ENCODE measurements at places on chromosomes 7 and 10.

GRCh38 chr7:75599244-75599781 is 107.2 kb downstream of the SPDYE5 start:
- peak; percentile 41 for DNase-seq

- no peak for DNase-seq
Observed at GRCh38 chr10:94308866-94309265, 53.9 kb downstream of the NOC3L start.

DNA sequence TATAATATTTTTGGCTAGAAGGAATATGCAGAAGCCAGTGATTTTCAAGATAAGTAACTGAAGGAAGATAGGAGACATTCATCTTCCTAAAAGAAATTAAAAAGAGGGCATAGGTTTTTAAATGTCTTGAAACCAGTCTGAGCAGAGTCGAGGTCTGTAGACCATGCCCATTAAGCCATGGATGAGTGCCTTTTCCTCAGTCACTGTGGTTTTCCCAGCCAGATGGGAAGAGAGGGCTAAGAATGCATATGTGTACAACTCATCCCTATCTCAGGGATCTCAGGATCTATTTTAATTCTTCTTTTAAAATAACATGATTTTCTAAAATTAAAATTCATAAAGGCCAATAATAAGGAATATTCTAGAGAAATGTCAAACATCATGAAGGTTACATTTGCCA is 112.8 kb downstream of the PPP1R3A start:
- no peak for DNase-seq

- no peak for DNase-seq
Observed at GRCh38 chr7:70523249-70523988, 608.5 kb upstream of the GALNT17 start.

GRCh38 chr7:33601884-33602283 is 303.5 kb upstream of the BMPER start:
- no peak for DNase-seq

DNA sequence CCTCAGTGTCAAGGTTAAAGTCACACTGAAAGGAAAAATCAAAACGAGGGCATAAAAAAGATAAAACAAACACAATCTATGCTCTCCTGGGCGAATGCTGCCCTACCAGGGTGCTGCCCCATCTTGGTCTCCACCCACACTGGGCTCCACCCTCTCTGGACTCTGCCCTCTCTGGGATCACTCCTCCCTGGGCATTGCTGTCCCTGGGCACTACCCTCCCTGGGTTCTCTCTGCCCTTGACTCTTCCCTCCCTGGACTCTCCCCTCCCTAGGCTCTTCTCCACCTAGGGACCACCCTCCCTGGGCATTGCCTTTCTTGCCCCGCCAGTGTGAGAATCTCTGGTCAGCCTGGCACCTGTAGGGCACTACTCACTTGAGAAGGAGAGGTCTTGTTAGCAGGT is 8.6 kb downstream of the GDF2 start:
- DNase-seq = no peak

DNA sequence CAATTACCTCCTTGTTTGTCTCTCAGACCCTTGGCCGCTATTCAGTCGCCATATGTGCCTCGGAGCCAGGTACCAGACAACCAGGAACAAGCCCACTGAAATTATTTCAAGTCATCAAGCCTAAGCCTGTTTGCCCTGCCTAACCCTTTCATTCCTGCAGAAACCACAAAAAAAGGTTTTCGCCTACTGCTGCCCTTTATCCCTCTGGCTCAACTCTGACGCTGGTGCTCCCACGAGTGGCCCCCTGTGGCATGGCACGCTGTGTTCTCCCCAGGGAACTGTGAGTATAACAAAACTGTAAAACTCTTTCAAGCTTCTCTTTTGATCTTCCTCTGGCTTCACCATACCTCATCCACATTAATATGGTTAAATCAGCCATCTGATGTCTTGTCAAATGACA is 215.7 kb upstream of the CDC14C start:
- no peak for DNase-seq

- DNase-seq = no peak
Observed at GRCh38 chr10:90321132-90321816, 536.6 kb downstream of the HTR7 start.

GRCh38 chr10:91908337-91909116 is 759 bp downstream of the FGFBP3 start:
- peak; percentile 89 for DNase-seq

- no peak for DNase-seq
Observed at GRCh38 chr7:9149499-9150082, 716.2 kb downstream of the NXPH1 start.

- no peak for DNase-seq
Observed at GRCh38 chr7:96184783-96185182, 137.1 kb downstream of the SLC25A13 start.
